ENCODE measurements at places on chromosomes 5 and 9.

DNA sequence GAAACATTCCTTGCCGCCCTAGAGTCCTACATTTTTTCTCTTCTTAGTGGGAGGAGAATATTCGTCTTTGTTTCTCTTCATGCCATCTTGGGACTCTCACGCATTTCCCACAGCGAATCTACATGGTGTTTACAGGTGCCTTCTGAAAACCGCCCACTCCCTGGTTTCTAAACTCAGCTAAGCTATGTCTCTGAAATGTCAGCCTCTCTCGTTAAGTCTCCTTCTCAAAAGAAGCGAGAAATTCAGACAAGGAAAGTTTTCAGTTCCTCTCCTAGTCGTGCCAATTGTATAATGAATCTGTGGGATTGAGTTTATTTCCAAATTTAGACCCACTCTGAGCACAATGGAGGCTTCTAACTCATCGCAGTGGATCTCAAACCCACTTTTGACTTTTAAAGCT is 186.8 kb upstream of the NFIB start:
- no peak for DNase-seq

GRCh38 chr5:107284822-107285525 is 385.8 kb downstream of the EFNA5 start:
- DNase-seq, result no peak

DNA sequence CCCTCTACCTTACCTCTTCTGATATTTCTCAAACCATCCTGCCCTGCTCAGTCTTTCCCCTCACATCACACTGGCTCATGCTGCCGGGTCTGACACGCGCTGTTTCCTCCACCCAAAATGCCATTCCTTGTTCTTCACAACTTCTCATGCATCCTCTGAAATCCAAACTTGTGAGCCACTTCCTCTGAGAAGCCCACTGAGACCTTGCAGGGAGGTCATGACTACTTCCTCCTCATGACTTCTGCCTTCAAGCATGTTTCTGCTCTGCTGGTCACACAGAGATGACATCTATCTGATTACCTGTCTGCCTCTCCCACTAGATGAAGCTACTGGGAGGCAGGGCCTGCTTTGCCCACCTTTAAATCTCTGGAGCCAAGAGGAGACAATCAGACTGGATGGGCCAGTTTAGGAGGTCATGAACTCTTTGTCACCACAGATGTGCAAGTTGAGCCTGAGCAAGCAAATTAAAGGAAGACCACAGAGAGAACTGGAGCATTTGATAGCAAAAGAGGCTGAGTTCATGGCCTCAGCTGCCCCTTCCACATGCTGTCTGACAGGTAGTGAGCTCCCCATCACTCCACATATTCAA is 119.8 kb upstream of the TBC1D2 start:
- no peak for DNase-seq

- DNase-seq, result no peak
Measured at GRCh38 chr5:144462577-144462976, 291.9 kb downstream of the KCTD16 start.

DNA sequence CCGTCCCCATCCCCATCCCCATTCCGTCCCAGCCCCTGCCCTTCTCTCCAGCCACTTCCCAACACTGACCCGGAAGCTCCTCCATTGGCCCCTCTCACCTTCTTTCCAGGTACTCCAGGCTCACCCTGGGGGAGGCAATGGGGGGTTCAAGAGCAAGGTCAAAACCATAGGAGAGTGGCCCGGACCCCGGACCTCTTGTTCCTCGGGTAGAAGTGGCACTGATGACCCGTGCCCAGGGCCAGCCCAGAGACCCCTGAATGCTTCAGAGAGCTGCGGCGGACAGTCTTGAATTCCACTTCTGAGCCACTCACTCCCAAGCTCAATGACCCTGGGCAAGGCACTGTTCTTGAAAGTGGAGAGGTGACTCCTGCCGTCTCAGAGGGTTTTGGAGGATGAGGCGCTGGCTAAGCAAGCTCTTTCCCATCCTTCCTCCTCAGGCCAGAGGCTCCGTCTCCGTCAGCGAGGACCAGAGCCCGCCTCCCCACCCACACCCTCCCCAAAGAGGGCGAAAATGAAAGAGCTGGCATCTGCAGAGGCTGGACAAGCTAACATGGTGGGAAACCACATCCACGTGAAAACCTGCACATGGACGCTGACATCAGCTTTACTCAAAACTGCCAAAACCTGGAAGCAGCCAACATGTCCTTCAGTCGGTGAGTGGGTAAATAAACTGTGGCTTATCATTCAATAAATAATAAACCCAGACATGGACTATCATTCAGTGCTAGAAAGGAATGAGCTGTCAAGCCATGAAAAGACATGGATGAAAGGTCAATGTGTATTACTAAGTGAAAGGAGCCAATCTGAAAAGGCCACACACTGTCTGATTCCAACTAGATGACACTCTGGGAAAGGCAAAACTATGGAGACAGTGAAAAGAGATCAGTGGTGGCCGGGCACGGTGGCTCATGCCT is 27.3 kb upstream of the PHYKPL start:
- DNase-seq, result no peak

- DNase-seq, result no peak
Measured at GRCh38 chr5:139113892-139114291, 84.3 kb downstream of the SIL1 start.

- no peak for DNase-seq
Measured at GRCh38 chr5:125874057-125874456, 549.2 kb upstream of the GRAMD2B start.

- no peak for DNase-seq
Measured at GRCh38 chr9:71858812-71859211, 52.2 kb downstream of the ABHD17B start.

- peak; percentile 50 for DNase-seq
Measured at GRCh38 chr5:172940268-172941066, 18.8 kb upstream of the RPL26L1 start.

DNA sequence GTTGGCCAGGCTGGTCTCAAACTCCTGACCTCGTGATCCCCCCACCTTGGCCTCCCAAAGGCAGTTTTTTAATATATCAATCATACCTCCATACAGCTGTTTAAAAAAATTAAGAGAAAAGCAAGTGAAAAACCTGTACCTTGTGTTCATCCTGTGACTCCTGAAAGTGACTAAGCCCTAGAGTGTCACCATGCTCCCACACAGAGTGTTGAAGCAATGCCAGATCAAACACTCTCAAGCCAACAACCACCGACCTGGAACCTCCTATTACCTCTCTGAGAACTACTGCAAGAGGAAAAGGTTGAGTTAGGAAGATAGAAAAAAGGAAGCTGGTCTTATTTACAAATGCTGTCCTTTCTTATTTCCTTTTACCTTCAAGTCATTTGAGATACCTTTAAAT is 123.5 kb downstream of the RASEF start:
- DNase-seq, result peak; percentile 23

GRCh38 chr5:66326276-66326675 is 182.2 kb downstream of the SREK1 start:
- DNase-seq, result no peak

- no peak for DNase-seq
Measured at GRCh38 chr5:98187945-98188344, 585.5 kb upstream of the RGMB start.

GRCh38 chr9:33287087-33287490 is 3.2 kb upstream of the NFX1 start:
- peak; percentile 27 for DNase-seq

GRCh38 chr5:178069909-178070308 is 43.4 kb upstream of the N4BP3 start:
- DNase-seq, result no peak

- no peak for DNase-seq
Measured at GRCh38 chr5:105730982-105731381, 1939.8 kb downstream of the EFNA5 start.

DNA sequence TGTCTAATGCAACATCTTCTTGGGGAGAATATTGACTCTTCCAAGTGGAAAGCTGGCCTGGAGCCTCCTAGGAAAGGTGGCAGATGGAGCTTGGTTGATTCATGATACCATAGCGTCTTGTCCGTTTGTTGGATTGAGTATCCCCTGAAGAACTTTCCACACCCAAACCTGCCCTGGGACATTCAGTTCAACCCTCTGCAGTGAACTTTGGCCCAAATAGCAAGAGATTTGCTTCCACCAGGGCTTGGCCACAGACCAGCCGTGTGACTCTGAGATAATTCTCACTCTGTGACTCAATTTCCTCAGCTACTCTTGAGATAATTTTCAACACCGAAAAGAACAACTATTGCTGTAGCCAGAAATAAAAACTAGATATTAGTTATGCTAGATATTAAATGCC is 108.0 kb upstream of the RAD23B start:
- no peak for DNase-seq

DNA sequence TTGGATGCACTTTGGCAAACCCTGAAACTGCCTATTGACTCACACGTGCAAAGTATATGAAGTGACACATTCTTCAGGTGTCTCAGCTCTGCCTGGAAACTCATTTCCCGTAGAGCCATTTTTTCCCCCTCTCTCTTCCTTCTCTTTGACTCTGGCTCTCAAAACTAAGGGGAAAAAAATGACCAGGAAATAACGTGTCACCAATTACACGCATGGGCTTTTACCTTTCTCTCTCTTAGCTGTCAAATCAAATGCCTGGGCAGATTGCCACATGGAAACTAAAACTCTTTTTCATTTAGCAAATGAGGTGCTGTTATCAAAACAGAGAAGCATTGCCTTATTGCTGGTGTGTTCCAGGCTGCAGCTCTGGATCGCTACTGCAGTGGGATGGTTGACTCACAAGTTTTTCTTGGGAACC is 18.3 kb upstream of the IFNK start:
- DNase-seq, result no peak

DNA sequence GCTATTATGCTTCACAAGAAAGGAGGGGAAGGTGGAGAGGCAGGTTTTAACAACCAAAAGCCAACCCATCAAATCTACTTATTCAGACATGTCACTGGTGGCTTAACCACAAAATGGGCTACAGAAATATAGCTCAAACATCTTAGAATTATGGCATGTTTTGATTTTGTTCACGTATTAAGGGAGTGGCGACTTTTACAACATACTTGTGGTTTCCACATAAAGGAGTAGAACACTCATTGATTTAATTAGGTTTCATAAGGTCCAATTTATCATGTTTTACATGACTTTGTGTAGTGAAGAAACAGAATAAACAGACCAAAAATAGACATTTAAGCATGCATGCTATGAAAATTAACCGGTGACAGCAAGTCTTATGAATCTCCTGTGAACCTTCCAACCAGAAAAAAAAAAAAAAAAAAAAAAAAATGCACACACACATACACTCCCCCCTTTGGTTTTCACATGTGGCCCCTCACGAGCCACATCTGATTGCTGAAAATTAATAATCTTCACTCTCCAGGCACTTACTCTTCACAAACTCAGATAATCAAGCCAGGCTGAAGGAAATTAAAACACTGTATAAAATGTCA is 5.4 kb downstream of the ZNF608 start:
- DNase-seq, result peak; percentile 48

DNA sequence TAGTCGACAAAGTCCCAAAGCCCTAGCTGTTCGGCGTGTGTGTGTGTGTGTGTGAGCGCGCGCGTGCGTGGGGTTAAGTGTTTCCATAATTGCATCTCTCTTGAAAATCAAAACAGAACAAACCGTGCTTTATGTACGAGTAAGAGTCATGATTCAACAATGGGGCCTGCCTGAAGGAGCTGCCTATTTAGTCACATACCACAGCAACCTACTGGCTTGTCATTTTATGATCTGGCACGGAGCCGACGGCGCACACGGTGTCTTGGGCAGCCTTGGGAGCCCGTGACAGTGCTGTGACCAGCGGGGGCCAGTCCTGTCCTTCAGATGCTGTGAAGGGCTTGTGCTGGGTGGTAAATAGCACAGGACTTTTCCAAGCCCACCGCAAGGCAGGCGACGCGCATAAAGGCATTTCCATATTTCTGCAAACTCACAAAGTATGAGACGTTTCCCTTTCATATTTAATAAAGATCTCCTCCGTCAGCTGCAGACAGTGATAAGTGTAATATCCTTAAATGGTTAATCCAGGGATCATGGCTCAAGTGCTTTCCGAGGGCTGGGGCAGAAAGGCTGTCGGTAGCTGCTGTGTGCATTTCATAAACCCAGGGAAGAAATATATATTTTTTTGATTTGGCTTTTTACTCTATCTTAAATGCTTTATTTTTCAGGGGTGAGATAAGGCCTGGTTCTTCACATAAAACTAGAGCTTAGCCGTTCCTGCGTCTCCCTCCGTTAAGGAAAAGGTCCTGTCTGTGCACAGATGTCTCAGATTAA is 270.2 kb upstream of the IRX1 start:
- DNase-seq, result no peak

- DNase-seq, result no peak
Measured at GRCh38 chr9:19555214-19555613, 146.4 kb downstream of the ACER2 start.

GRCh38 chr5:89471115-89471514 is 588.1 kb upstream of the MEF2C start:
- DNase-seq, result no peak

GRCh38 chr5:109354761-109355160 is 55.0 kb downstream of the PJA2 start:
- no peak for DNase-seq

GRCh38 chr9:83034026-83034425 is 28.9 kb downstream of the RASEF start:
- DNase-seq, result no peak

DNA sequence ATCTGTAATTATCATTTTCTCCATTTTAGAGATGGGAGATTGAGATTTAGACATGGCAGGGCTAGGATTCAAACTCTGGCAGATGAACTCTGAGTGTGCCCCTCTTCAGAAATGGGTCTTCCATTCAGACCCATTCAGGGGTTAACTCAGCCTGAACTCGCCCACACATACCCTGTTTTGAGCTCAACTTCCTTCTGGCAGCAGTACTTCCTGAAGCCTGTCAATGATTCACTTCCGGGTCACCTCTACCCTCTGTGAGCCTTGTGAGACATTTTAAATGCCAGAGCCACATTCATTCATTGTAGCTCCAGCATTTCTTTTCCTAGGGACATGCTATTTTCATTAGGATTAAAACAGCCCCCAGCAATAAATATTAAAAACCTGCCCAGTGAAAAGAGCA is 209.3 kb upstream of the SLC24A2 start:
- DNase-seq, result no peak

DNA sequence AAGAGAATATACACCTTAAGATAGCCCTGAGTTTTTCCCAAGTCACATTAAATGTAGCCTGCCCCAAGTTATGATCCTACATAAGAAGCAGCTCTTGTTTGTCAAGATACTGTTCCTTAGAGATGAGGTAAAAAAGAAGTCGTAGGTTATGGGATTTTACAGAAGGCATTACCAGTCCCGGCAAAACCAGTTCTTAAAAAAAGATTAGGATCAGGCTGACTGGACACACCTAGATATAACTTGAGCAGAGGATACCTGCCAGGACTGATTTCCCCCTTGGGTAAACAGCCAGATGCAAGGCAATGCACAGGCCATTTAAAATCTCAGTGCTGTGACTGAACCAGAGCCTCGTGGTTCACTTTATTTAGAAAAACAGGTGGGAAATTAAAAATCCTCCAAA is 14.1 kb upstream of the SEMA5A start:
- no peak for DNase-seq

DNA sequence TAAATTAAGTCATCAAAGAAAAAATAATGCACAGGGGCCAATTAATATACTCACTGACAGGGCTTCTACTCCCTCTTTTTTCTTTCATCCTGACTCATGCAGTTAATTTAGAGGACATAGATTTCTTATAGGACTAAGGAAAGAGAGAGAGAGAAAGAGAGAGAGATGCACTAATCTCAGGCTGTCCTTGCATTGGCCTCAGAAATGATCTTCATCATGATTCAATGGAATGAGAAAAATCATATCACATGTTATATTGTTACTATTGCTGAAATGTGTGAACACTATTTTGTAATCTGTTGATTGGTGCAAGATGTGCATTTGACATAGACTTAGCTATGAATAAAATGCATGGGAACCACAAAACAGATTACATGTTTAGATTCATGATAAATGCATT is 608.3 kb upstream of the NUDT12 start:
- no peak for DNase-seq

- DNase-seq, result no peak
Measured at GRCh38 chr5:31855134-31856040, 216.5 kb downstream of the PDZD2 start.
